ENCODE measurements at places on chromosomes 12 and 14.

- DNase-seq, result peak; percentile 87
Observed at GRCh38 chr12:62256408-62257096, 3.7 kb upstream of the USP15 start.

GRCh38 chr12:68222326-68222725 lies 3.3 kb downstream of the IL26 start:
- DNase-seq, result no peak

DNA sequence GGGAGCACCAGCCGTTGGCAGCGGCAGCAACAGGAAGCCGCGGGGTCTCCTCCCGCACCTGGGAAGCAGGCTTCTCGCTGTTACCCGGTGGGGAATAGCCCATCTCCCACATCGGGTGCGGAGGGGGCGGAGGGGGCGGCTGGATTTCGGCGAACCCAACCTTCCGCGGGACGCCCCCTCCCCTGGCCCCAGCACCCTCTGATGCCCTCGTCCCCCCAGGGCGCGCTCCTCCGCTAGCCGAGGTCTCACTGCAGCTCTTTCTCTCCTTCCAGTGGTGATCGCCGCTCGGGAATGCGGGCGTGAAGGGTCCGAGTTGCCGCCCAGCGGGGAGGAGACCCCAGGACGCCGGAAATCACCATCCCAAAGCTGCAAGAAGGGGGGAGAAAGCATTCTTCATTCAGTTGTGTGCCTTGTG lies 303 bp downstream of the SAMD4A start:
- no peak for DNase-seq

DNA sequence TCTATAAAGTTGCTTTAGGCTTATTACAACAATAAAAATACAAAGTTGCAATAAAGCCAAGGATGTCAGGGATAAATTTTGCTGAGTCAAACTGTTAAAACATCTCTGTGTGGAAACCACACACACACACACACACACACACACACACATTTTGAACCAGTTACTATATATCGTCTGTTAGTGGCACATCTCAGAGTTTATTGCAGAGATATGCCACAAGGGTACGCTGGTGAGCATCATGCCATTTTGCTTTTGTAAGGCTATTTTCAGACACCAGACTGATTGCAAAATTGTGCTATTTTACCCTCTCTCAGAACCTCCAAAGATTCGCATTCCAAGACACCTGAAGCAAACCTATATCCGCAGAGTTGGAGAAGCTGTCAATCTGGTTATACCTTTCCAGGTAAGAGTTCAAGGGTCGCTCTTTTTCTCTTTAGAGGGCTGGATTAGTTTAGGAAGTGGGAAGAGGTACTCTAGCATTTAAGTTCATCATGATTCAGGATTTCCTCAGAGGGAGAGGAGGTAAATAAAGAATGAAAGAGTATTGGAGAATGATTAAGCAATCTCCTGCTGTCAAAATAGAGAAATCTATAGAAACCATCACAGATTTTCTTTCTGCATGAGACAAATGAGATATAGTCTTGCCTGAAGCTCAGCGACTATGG lies 27.3 kb upstream of the CHPT1 start:
- peak; percentile 71 for DNase-seq

DNA sequence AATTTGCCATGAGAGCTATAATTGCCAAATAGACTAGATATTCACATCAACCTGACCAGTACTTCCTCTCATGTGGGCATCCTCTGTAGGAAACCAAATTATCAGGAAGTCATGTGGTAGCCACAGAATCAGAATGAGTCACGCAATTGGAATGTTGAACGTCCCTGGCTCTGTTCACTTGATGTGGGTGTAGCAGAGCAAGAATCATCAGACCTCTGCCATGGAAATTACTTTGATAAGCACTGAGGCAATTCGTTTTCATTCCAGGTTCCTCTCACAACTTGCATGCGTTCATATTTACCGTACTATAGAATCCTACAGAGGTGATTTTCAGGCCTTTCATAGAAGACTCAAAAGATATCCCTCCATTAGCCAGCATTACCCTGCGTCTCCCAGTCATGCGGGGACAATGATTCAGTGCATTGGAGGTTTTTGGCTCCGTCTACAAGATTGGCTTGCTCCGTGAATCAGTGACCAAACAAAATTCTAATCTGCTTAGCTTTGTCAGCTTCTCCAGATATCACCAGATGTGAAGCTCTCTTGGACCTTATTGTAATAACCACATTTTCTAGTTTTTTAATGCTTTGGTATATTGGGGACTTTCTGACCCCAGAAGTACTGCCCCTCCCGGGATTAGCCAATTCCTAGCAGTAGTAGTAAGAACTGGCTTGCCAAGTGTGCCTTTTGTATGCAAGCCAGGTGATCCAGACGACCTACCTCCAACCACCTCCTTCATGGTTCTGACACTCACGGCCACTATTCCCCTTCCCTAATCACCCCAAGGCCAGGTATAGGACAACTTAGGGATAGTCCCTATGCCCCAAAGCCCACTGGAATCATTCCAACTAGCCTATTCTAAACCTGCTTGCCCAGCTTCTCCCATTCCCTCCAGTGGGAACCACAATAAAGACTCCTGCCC lies 133.4 kb downstream of the KICS2 start:
- peak; percentile 96 for DNase-seq

DNA sequence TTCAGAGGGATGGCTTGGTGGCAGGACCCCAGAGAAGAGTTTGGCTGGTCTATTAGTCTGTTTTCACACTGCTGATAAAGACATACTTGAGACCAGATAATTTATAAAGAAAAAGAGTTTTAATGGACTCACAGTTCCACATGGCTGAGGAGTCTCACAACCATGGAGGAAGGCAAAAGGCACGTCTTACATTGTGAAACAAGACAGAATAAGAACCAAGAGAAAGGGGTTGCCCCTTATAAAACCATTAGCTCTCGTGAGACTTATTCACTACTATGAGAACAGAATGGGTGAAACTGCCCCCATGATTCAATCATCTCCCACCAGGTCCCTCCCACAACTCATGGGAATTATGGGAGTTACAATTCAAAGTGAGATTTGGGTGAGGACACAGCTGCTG lies 78.5 kb upstream of the SSTR1 start:
- no peak for DNase-seq

DNA sequence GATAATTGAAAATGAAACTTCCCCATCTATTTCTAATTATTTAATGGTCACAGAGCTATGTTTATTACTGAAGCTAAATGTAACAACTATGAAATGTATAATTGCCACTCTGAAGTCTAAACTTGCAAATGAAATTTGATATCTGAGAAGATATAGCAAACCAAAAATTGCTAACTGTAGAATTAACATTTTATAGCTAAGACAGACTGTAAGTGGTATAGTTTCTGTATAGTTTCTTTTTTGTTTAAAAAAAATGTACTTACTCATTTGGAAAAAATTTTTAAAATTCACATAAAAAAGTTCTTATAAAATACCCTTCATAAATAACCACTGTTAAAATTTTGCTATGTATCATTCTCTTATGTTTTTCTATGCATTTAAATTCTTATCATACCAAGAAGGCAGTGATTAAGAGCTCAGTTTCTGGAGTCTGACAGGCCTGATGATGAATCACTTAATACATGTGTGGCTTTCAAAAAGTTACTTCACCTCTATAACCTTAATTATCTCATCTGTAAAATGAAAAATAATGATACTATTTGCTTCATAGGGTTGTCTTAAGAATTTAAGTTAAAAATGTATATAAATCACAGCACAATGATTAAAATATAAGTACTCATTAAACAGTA lies 214.7 kb upstream of the GARIN2 start:
- DNase-seq, result no peak

GRCh38 chr12:119665164-119665929 lies 2.6 kb upstream of the PRKAB1 start:
- DNase-seq, result no peak

DNA sequence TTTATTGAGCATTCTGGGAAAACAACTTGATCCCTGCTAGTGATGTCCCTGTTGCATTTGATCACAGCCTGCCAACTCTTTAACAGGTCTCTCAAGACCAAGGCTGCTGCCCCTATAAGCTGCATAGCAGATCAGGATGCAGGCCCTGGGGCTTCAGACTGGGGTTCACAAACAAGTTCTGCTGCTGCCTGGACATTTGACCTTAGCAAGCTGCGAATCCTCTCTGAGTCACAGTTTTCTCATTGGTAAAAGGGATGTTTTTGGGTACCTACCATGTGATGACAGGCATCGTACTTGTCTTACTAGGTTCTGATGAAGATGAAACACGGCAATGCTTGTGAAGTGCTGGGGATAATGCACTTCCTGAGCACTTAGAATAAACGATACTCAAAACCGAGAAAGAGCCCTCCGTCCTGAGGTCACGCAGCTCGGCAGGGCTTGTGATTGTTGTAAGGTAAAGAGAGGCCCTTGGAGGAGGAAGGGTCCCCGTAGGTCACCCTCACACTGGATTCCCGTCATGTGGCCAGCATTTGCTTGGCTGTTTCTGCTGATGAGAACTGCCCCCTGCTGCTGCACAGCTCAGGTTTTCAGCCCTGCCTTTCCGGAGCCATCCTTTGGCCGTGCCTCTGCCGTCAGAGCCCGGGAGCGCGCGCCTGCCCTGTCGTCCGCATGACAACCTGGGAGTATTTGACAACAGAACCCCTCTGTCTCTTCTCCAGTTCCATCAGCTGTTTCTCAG lies 39.1 kb downstream of the TSPAN9 start:
- no peak for DNase-seq

GRCh38 chr12:1797991-1798640 lies 22.2 kb upstream of the LRTM2 start:
- DNase-seq, result no peak

GRCh38 chr14:78417532-78417931 lies 247.4 kb downstream of the NRXN3 start:
- no peak for DNase-seq

DNA sequence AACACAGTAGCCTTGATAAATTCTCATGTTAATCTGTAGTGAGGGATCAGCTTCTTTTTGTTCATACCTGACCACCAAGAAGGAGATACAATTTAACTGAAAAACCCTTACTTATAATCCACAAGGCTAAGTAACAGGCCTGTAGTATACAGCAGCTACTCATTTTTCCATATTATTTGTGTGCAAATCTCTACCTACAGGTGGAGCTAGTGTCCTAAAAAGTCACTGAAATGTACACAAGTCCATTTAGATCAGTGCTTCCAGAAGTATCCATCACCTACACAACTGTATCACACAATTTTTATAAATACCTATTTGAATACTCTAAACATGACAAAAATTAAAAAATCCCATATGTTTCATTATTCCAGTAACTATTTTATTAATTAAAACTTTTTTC lies 173.2 kb downstream of the SLC35F4 start:
- peak; percentile 29 for DNase-seq

GRCh38 chr12:29781188-29781587 lies 2.6 kb downstream of the TMTC1 start:
- DNase-seq, result no peak

GRCh38 chr12:76876696-76877229 lies 2.1 kb downstream of the CSRP2 start:
- DNase-seq, result no peak

GRCh38 chr12:124766727-124767065 lies 97.0 kb downstream of the SCARB1 start:
- DNase-seq, result no peak

DNA sequence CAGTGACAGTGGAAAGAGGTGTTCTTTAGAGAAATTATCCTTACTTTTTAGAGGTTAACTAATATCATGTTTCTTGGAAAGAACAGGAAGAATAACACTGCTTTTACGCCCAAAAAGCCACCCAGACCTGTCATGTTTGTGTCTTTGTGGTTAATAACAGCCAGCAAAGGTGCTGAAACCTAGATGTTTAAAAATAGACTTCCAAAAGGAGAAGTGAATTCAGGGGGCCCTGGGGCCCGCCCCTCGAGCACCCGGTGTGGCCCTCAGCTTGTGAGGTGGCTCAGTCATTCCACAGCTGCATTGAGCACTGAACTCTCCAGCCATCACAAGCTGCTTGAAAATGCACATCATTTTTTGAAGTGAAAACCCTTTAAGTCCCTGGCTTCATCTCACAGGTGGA lies 20.8 kb upstream of the AMN start:
- no peak for DNase-seq

- no peak for DNase-seq
Observed at GRCh38 chr12:120078868-120079267, 37.7 kb downstream of the RAB35 start.

GRCh38 chr14:68396461-68396860 lies 396.4 kb downstream of the ZFP36L1 start:
- peak; percentile 64 for DNase-seq

- DNase-seq, result no peak
Observed at GRCh38 chr12:62251609-62251958, 8.6 kb upstream of the USP15 start.

DNA sequence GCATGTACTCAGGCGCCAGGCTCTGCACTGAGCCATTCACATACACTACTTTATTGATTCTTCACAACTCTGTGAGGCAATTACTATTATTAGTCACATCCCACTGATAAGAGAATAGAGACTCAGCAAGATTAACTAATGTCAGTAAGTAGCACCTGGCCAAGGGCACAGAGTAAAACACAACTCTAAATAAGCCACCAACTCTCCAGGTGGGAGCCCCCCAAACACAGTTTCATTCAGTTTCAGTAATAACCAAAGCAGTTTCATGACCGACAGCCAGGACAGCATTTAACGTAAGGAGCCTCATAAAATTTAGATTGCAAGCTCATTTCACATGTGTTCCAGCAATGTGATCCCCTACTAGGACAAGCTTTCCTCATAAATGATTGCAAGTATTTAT lies 323.1 kb upstream of the CCDC196 start:
- no peak for DNase-seq

GRCh38 chr12:64746663-64747062 lies 12.5 kb downstream of the GNS start:
- peak; percentile 92 for DNase-seq

GRCh38 chr12:48302161-48302911 lies 48.4 kb downstream of the ZNF641 start:
- DNase-seq, result no peak

DNA sequence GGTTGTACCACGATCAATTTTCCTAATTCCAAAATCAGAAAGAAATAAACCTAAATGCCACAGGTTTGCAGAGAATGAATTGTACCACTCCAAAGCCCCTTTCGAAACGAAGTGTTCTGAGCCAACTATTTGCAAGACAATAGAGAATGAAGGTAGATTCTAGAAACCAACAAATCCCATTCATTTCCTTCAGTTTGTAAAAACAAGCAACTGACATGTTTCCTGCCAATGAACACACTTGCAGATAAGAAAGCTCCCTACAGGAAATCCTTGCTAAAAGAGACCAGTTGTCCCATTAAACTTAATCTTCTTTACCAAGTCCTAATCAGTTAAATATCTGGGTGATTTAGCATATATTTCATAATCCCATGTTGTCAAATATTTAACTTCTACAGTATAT lies 198.4 kb upstream of the FOXN3 start:
- no peak for DNase-seq

GRCh38 chr14:95409477-95410272 lies 90.0 kb upstream of the CLMN start:
- DNase-seq, result no peak
